Stimulated activated CD8-positive, alpha-beta memory T cell treated with anti-CD3 and anti-CD28 coated beads, Interleukin-15, amount 100 ng/mL, for 24 hours (primary cell): ENCODE measurements at places on chromosomes 3 and 15.
A peak's percentile ranks its signal among the peaks of the same experiment; 100 is the strongest.

- no peak for DNase-seq
Observed at GRCh38 chr3:132135628-132136333, 101.0 kb upstream of the CPNE4 start.

GRCh38 chr3:157444797-157445184, 8.1 kb downstream of the PTX3 start:
- no peak for DNase-seq

GRCh38 chr15:60520825-60521368, 42.0 kb upstream of the ICE2 start:
- peak; percentile 47 for DNase-seq

DNA sequence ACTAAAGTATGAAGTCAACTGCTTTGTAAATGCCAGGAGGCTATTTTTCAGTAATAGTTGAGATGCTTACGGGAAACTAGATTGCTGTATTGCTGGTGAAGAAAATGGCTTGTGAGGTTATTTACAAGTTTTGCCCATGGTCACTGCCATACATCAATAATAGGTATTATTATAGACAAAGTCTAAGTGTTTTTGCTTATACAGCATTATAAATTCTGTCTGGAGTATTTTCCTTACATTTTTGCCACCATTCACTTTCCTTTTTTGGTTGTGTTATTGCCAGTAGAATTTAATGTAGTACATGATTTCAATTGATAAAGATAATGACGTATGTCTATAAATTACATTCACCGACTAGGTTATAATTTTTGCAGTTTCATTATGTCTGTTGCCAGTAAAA, 114.2 kb downstream of the CDIN1 start:
- DNase-seq: no peak

DNA sequence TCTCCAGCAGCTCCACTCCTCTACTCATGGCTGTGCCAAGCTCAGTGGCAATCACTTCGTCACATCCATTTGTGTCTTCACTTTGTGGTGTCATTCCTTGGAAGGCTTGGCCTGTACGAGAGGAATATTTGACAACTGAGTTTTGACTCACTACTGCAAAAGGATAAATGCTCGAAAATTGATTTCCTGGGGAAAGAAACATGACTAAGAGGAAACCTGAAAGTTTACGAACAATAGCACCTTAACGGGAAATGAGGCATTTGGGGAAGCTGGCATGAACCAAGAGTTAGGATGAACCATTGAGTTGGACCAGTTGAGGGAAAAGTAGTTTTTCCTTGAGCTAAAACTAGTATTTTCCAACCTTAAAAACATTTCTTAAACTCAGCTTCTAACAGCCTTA, 74.2 kb upstream of the ABHD17C start:
- no peak for DNase-seq

- no peak for DNase-seq
Observed at GRCh38 chr15:45268135-45268534, 16.1 kb downstream of the SLC28A2 start.

DNA sequence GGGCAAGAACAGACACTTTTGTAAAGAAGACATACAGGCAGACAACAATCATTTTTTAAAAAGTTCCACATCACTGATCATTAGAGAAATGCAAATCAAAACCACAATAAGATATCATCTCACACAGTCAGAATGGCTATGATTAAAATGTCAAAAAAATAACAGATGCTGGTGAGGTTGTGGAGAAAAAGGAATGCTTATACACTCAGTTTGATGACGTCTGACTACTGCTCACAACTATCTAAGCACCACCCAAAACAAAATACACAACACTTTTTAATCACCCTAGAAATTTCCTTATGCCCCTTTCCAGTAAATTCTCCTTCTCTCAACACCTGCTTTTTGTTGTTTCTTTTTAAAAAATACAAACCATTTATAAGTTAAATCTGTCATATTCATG, 228.8 kb downstream of the ISL2 start:
- DNase-seq: no peak

DNA sequence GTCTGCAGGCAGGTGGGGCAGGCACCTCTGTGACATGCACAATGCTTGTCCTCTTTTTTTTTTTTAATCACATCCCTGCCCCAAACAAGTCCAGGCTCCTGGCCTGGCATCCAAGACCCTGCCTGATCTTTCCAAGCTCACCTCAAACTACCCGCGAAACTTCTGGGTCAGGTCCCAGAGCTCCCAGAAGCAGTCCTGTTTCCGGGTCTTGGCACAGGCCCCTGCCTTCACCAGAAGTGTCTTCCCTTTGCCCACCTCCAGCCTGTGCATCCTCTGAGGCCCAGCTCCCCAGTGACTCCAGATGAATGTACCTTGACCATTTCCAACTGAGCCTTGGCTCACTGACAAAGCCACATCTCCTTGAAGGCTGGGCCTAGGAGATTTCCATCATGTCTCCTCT, 23.0 kb downstream of the PLA2G4E start:
- no peak for DNase-seq

- no peak for DNase-seq
Observed at GRCh38 chr3:175003590-175003989, 144.5 kb downstream of the NAALADL2 start.

DNA sequence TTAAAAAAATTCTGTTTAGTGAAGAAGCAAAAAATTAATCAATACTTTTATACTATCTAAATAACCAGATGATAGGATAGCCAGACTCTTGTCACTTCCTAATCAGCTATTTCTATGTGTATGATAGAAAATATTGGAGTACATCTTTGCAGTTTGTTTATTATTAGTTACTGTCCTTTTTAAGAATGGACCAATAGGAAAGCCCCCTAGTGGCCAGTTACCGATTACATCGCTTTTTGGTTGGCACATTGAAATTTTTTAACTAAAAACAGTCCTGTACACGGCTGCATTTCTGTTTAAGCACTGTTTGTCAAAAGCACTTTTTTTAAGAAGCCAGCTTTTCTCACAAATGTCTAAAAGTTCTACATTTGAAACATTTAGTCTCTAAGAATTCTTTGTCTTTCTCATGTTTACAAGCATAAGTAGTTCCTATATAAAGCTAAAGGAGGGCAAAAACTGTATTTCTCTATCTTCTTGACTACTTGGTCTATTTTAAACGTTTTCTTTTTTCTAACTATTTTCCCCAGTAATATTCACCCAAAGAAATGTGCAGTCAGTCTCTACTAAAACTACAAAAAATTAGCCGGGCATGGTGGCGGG, 253.2 kb upstream of the LRTM1 start:
- no peak for DNase-seq

DNA sequence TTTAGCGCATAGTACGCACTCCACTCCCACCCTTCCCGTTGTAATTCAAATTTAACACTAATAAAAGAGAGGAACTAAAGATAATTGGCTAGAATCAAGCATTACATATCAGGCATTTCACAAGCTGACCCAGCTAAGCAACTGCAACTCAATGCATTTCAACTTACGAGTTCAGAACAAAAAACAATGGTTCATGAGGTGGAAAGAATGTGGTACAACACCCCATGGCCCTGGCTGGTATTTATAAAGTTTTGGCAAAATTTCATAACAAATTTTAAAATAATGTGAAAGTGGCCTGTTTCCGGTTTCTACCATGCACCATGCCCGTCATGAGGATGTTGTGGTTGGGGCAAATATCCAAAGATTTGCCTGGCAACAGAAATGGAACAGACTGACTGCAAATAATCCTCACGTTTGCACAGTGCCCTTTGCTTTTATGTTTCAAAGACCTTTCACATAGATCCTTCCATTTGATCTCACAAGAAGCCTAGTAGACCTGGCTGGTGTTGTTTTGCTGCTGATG, 455.3 kb upstream of the NR2F2 start:
- DNase-seq: no peak

DNA sequence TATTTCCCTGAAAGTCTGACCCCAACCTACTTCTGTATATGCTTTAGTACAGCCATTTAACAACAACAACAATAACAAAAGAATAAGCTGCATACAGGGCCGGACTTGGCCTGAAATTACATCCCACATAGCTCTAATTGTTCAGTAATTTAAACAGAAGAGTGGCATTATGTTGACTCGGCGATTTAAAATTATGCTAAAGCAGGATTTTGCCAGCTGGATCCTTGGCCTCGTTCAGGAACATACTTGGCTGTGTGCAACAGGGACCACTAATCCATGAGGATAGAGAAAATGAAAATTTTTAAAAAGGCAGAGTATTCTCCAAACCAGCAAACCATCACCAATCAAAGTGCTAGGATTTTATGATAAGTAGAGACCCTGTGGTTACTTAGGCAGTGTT, 433.1 kb upstream of the RBMS3 start:
- no peak for DNase-seq

DNA sequence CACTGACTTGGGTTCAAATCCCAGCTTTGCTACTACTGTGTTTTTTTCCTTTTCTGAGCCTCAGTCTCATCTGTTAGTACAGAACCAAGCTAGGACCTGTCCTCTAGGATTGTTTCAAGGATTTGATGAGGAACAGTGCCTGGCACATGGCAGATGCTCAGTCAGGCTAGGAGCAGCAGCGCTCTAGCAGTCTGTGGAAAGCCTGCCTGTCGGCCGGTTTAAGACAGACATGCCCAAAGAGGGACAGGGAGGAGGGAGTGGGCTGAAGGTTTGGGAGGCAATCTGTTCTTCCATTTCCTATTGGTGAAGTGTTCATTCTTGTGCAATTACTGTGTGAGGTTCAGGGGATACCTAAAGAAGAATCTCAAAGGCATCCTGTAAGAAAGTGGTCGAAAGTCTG, 35.1 kb upstream of the RGMA start:
- DNase-seq: no peak

DNA sequence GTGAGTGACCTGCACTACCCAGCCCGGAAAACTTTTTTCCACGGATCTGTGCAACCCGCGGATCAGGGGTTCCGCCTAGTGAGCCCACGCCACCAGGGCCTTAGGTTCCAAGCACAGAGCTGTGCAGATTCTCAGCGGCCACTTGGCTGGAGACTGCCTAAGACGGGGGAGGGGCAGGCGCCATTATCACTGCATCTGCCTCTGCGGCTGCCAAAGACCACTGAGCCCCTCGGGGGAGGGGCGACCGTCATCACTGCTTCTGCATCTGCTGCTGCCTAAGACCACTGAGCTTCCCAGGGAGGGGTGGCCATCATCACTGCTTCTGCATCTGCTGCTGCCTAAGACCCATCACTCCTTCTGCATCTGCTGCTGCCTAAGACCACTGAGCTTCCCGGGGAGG, 460.2 kb downstream of the OCA2 start:
- DNase-seq: no peak

- DNase-seq: no peak
Observed at GRCh38 chr3:16818945-16819344, 65.8 kb upstream of the PLCL2 start.

- DNase-seq: no peak
Observed at GRCh38 chr3:141103067-141103466, 51.9 kb downstream of the SPSB4 start.

- no peak for DNase-seq
Observed at GRCh38 chr3:2655229-2655701, 454.9 kb downstream of the IL5RA start.

GRCh38 chr15:29870495-29871151, 48.4 kb upstream of the TJP1 start:
- no peak for DNase-seq

DNA sequence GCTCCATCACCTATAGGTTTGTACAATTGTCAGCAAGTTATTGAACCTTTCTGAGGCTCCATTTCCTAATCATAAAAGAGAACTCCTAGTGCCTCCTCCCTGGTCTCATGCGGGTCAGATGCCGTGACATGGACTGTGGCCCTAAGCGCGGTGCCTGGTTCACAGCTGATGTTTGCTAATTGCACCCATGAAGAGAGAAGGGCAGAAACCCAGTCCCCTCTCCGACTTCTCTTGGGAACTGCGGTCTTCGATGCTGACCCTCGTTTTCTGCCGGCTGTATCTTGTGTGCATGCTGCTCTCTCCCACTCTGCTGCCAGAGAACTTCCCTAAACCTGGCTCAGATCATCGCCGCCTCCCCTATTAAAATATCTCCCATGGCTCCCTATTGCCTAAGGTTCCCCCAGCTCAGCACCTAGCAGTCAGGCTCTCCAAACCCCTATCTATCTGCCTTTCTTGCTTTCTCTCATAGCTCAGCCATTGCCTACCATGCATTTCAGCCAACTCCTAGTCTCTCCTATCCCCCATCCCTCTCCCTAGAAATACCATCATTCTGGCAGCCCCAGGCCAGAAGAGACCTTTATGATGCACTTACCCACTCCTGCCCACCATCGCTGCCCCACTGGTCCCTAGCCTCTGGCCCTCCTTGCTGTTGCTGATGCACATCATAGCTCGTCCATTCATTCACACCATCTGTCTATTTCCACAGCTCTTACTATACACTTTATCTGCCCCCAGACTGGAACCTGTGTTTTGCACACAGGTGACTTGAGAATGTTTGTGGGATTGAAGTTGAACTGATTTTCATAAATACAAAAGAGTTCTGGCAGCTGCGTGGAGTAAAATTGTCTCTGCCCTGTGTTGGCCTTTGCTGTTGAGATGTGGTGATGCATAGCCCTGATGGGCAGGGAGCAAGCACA, 6.6 kb downstream of the ISG20 start:
- DNase-seq: no peak

GRCh38 chr15:48289628-48290027, 41.6 kb upstream of the DUT start:
- DNase-seq: no peak

GRCh38 chr3:190909908-190910307, 47.4 kb upstream of the GMNC start:
- no peak for DNase-seq

GRCh38 chr3:52323526-52324295, 7.6 kb downstream of the DNAH1 start:
- DNase-seq: no peak

GRCh38 chr15:40554161-40554525, 10.7 kb downstream of the CCDC32 start:
- DNase-seq: no peak

DNA sequence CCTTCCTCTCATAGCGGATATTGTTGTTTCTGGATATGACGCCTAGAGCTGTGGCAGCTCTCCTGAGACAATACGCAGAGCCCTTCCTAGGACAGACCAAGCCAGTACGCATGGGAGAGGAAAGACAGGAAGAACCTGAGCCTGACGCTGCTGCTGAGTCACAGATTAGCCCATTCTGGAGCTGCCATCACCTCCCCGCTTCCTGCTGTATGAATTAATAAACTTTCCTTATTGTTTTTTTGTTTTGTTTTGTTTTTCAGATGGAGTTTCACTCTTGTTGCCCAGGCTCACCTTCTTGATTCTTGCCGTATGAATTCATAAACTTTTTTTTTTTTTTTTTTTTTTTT, 67.0 kb downstream of the PPCDC start:
- no peak for DNase-seq

DNA sequence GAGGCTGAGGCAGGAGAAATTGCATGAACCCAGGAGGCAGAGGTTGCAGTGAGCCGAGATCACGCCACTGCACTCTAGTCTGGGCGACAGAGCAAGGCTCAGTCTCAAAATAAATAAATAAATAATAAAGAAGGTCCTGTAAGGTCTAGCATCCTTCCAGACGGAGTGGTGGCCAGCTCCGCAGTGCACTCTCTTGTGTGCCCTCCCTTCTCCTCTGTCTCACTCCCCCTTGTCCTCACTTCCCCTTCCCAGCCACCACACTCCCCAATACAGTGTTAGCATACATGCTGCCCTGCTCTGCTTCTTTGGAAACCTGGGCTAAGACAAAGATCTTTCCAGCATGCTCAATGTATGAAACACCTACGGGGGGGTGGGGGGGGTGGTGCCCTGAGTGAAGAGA, 3.4 kb upstream of the CLN6 start:
- no peak for DNase-seq
